Stimulated activated CD8-positive, alpha-beta memory T cell treated with anti-CD3 and anti-CD28 coated beads, Interleukin-2, amount 100 ng/mL, for 1 hour (primary cell): ENCODE measurements at places on chromosomes 2 and 18.

- DNase-seq = no peak
These were observed 87.9 kb upstream of the ALPP start for GRCh38 chr2:232290668-232291067.

GRCh38 chr2:1816414-1816911 lies 72.1 kb upstream of the PXDN start:
- no peak for DNase-seq

DNA sequence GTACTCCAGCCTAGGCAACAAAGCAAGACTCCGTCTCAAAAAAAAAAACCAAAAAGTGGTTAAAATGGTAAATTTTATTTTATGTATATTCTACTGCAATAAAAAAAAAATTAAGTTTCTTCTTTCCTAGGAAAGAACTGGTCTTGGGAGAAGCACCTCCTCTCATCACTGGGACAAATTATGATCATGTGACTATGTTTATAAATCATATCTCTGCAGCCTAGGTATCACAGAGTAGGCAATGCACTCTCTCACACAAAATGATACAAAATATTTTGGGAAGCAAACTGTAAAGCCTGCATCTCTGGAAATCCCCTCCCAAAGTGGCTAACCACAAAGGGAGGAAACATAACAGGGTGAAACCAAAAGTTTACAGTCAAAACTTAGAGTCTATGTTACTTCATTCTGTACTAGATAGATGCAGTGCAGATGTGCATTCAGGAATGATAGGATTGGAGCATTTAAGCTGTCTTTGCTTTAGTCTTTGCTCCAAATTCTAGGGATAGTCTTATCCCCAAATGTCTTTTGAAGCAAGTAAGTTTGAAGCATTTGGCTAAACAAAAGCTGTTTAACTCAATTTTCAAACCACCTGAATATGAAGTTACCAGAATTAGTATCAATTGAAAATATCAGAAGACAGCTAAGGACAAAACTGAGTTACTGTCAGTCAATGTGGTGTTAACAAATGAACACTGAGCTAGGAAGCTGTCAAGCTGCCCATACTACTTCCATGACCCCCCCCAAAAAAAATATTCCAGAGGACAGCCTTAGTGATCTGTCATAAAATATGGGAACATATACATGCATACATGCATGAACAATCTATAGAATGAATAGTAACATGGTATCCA lies 21.1 kb upstream of the MALT1 start:
- no peak for DNase-seq

GRCh38 chr2:171173087-171173486 lies 12.4 kb upstream of the TLK1 start:
- no peak for DNase-seq

- no peak for DNase-seq
These were observed 49.9 kb downstream of the SLC9A4 start for GRCh38 chr2:102522890-102523289.
